ENCODE measurements at places on chromosomes 5 and 9.

DNA sequence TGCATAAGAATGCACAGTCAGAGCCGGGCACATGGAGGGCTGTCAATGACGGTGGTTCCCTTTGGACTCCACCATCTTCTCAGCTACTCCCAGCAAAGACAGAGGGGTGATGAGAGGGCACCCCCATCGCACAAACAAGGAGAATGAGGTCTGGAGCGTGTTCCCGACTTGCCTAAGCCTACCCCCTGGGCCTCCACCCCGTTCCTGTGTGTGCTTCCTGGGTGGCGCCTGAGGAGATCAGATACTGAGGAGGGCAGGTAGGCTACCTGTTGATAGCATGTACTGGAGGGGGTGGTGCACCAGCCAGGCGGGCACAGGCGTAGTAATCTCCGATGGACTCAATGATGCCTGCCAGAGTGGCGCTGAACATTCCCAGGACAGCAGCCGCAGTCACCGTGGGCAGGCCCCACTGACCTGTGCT, 4.1 kb downstream of the SLC23A1 start:
- no peak for DNase-seq

- peak; percentile 34 for DNase-seq
Measured at GRCh38 chr5:7754997-7755596, 95.8 kb downstream of the CFAP90 start.

DNA sequence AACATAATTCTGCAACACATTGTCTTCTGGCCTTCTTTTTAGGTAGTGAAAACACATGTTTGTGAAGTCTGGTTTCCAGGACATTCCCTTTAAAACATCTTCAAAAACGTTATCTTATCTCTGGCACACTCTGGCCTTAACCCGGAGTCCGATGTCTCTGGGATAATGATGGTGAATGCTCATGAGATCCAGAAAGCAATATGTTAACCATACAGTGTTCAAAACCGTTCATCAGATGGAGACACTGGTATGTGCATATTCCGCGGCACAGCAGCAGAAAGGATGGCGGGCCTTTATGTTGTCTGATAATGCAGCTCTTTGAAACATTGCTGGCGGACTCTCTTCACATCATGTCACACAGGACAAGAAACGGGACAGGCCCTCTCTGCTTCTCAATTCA, 605.2 kb downstream of the CCDC171 start:
- DNase-seq = no peak

DNA sequence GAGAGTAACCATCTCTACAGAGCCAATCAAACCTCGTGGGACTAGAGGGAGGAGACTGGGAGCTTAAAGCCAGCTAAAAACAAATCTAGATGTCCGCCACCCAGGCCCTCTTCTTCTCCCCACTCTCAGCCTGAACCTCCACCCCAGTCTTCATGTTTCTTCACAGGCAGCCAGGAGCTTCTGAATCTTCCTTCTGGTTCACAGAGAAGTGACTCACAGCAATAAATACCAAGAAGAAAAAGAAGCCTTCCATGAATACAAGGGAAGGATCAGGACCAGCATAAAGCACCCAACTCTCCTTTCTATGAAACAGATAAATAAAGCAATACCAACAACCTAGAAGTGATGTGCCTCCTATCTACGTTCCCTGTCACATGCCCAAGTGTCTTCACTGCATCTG, 103.3 kb upstream of the SLIT3 start:
- no peak for DNase-seq

DNA sequence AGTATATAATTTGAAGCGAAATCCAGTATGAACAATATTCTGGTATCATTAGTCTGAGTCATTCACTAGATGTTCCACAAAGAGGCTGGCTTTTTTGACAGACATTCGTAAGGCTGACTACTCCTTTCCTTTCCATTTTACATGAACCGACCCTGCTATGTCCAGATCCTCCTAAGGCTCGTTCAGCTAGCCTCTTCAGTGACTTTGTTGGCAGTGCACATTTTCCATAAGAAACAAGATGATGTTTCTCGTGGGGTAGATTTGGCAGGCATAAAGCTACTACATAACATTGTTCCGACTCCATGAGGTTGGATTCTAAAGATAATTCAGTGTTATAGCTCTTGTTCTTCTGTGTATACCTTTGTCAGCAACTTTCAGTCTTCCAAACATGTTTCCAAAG, 49.0 kb downstream of the ZNF462 start:
- DNase-seq = no peak

Measured in NCI-H187 treated with DMSO at 0.1 percent for 48 hours (cell line).